ENCODE measurements at places on chromosomes 16 and 17.

GRCh38 chr17:76556765-76557367 is 17.0 kb downstream of the PRCD start:
- DNase-seq: no peak

GRCh38 chr16:68055395-68055794 is 29.8 kb upstream of the NFATC3 start:
- no peak for DNase-seq

- DNase-seq: no peak
Observed at GRCh38 chr16:74982256-74982655, 2.7 kb downstream of the WDR59 start.

- no peak for DNase-seq
Observed at GRCh38 chr17:8710813-8711212, 33.8 kb downstream of the CCDC42 start.

DNA sequence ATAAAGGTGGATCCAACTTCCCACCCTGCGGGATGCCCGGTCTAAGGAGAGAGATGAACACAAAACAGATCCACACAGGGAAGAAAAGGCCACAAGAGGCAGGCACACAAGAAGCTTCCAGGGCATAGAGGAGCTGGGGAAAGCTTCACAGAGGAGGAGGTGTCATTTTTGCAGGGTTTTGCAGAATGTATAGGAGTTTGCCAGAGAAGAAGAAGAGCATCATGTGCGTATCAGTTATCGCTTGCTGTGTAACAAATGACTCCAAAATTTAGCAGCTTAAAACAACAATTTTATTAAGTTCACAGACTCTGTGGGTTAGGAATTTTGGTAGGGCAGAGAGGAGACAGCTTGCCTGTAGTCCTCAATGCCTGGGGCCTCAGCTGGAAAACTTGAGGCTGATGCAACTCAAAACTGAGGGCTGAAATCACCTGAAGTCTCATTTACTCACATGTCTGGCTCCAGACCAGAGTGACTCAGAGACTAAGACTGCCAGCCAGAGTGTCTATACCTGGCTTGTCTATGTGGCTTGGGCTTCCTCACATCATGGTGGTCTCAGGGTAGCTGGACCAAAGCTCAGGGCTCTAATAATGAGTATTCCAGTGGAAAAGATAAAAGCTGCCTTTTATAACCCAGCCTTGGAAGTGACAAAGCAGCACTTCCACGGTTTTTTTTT is 33.9 kb upstream of the ZNF423 start:
- no peak for DNase-seq

DNA sequence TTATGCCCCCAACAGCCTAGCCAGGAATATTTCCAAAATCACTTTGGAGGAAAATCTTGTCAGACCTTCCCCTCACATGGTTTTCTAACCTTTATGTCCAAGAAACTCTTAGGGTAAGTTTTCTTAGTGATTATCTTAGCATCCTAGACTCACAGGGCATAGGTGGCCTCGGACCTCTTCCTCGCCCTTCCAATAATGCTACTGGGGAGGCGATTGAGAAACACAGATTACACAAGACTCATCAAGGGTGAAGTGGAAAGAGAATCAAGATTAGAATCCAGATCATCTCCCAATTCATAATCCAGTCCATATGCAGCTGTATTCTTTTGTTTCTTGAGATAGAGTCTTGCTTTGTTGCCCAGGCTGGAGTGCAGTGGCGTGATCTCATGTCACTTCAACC is 358.4 kb upstream of the CDH5 start:
- no peak for DNase-seq

DNA sequence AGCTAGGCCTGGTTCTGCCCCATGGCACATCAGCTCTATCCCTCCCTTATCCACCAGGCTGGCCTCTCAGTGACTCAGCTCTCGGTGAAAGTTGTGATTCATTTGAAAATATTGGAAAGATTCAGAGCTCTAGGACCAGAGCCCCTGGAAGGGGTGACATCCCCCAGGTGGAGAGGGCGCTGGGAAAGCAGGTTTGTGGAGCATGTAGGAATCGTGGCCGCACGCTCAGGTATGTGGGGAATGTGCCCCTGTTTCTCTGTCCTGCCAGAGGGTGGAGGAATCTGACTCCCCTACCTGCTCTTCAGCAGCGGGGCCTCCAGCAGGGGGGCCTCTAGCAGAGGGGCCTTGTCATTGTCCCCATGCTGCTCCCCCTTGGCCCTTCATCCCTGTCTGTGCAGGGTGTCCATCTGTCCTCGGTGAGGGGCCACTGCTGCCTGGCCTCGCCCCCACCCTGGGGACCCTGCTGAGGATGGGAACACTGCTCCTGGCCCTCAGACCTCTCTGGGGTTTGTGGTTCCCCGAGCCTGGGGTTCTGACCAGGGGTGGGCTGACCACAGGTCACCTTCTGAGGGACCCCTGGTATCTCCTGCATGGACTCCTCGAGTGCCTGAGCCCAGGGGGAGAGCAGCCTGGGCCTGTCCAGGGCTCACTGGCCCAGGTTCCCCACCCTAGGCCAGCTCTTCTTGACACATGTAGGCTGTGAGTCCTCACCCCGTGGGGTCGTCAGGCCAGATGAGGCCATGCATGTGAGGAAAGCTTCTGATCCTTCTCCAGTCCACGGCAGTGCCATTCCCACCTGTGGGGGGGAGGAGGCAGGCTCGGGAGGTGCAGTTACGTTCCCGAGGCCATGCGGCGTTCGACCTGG is 47.5 kb downstream of the NT5M start:
- no peak for DNase-seq

GRCh38 chr17:30996486-30996885 is 25.6 kb downstream of the RNF135 start:
- no peak for DNase-seq

DNA sequence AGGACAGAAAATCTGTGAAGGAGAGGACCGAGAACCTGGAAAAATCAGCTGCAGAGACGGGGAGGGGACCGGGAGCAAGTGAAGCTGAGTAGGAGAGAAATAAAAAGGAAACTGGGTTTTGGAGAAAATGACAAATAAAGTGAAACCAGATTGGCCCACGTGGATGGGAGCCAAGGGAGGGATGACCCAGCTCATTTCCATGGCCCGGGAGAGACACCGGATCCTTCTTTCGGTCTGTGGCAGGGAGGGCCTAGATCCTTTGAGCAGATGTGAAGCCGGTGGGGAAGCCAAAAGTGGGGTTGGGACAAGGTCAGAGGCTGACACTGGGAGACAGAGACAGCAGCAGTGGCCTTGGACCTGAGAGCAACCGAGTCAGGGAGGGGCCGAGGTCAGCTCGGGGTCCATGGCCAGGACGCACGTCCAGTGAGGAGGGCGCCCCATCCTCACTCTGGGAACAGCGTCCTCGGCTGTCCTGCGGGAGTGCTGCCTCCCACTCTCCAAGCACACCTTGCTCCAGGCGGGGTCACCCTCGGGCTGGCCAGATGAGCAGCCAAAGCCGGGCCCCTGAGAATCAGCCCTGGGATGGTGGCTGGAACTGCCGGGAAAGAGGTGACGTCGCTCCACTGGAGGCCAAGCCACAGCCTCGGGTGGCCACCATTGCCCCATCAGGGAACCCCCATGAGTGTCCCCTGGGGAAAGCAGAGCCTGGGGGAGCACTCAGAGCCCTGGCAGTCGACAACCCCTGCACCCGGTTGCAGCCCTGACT is 50.8 kb upstream of the CDR2 start:
- DNase-seq: peak; percentile 91

DNA sequence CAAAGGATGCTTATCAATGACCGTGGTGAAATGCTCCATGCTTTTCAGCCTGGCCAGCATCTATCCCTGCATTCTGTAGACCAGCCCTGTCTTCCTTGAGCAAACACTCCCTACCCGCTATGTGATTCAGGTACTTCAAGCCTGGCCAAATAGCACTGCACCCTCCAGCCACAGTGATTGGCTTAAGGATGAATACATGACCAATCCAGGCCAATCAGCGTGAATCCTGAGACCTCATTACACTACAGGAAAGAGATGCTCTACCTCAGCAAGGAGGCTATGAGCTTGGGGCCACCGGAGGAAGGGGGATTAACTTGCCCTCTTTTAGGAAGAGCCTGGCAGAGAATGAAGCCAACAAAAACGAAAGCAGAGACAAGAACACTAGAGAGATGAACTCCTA is 162.5 kb downstream of the ZNF423 start:
- no peak for DNase-seq

DNA sequence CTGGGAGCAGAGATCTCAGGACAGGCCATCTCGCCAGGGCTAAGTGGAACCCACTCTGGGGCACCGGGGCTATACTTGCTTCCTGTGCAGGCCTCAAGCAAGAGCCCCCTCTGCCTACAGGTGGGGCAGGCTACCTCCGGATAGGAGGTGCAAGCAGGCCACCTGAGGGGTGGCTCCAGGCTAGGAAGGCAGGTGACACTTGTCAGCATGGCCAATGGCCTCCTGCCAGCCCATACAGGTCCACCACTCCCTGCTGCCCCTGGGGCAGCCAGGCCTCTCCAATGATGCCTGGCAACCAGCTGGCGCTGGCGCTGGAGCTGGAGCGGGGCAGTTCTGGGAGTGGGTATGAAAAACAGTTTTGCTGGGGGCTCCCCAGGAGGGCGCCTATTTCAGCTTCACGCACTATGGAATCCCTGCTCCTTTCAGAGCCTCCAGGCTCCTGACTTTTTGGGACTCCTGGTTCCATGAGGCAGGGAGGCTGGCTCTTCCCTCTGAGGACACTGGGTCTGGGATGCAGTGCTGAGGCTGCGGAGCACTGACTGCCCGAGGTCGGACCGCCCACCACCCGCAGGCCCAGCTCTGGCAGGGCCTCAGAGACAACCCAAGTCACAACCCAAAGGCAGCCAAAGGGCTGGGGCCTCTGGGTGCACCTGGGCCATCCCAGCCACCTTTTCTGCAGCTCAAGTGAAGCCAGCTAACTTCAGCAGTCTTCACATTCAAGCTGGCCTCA is 8.4 kb upstream of the SREBF1 start:
- no peak for DNase-seq

DNA sequence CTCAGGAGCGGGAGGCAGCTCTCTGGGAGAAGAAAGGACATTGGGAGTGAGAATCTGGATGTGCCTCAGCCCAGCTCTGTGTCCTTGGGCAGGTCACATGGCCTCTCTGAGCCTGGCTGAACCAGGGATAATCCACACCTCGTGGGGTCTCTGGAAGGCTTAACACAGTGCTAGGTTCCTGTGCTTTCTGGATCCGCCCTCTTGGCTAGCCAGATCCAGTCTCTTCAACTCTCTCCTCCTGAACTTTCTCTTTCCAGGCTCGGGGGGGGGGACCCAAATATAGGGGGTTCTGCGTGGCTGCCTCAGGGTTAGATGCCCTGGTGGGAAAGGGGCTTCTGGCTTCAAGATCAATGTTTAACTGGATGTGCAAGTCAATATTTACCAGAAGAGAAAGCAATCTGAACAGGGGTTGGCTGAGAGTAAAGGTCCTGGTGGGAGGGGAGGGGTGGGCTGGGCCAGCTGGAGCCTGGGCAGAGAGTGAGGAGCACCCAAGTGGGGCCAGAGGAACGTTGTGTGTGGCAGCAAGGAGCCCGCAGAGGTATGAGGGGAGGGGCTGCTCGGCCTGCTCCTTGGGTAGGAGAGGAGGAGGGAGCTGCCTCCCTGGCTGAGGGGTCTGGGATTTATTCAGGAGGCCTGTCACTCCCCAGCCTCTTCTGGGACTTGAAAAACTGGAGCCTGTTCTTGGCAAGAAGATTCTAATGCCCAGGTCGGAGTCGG is at the start of gene SERPINF2:
Gene SERPINF2 (plus strand): TSS at position 501 of the 717 bp plus-strand sequence. CDS start 2,125 bp downstream, outside the sequence.
- DNase-seq: no peak

DNA sequence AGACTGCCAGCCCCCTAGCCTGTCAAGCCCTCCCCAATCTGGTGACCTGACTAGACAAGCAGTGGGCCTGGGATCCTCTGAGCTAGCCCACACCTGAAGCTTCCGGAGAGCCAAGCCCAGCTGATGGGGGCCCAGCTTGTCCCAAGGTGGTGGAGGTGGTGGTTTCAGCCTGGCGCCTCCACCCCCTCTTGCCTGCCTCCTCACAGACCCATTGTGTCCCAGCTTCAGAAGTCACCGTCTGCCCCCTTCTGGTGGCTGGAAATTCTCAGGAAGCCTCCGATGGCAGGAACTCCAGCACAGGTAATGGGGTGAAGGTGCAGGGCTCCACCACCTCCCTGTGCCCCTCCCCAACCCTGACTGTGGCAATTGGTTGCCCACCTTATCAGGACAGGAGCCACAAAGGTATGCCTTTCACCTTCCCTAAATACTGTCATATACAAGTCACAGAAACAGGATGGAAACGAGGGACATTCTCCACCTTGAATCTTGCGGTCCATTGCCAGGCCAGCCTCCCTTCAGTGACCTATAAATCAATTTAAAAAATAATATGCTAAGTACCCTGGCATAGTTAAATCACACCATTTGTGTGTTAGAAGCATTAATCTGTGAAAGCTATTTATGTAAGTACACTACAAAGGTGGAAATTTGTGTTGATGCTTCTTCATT is 66.0 kb upstream of the ZNF423 start:
- peak; percentile 73 for DNase-seq

DNA sequence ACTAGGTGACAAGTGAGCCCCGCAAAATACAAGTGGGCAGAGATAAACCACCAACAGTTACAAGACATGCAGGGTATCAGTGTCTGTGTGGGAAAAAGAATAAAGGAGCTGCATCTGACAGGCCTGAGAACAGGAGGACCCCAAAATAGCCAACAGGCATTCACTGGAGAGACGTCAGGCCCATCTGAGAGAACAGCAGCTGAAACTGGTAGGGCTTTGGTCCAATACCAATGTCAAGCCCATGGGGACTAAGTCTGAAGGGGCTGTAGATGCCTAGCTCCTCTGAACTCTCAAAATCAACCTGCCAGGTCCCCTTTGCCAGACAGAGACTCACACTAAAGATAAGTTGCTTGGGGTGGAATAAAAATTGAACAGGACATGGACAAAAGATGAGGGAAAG is 30.5 kb upstream of the TANC2 start:
- DNase-seq: peak; percentile 21

- DNase-seq: peak; percentile 57
Observed at GRCh38 chr16:85908889-85909589, 10.1 kb downstream of the IRF8 start.

DNA sequence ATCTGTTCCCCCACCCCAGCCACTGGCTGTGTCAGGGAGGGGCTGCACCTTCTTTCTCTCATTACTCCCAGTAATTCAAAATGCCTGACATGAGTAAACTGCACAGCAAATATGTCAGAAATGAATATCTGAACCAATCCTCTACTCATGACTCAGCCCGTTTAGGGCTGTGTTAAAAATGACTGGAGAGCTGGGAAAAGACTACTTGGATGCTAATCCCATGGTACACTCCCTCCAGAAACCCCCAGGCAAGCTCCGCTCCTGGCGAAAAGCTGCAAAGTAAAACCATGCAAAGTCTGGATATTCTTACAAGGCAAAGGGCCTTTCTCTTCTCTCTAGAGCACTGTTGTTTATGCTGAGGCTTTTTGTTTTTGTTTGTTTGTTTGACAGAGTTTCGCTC is 448.1 kb upstream of the DYNLRB2 start:
- DNase-seq: no peak

GRCh38 chr17:30824002-30824355 is 513 bp downstream of the CRLF3 start:
- no peak for DNase-seq

- DNase-seq: no peak
Observed at GRCh38 chr17:62780951-62781350, 27.2 kb downstream of the MARCHF10 start.

GRCh38 chr17:17603178-17603894 is 11.8 kb upstream of the PEMT start:
- DNase-seq: no peak

Data from femur (tissue), 1 donor.